ENCODE measurements at places on chromosomes 13 and 19.

DNA sequence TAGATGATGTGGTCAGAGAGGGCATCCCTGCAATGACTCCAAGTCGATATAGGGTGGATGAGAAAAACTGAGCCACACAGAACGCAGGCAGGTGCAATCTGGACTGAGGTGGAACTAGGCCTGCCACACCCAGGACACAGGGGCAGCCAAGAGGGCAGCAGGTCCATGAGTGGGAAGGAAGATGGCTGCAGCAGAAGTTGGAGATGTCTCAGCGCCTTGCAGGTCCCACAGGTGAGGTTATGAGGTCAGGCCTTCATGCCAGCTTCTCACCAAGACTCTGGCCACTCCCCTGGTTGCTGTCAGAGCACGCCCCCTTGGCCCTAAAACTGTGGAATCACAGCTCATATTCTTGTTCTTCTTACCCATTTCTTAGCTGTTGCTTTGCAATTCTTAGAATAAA is 147.7 kb upstream of the VSTM2B start:
- DNase-seq: no peak

- DNase-seq: peak; percentile 47
These were observed 70.5 kb upstream of the ZNF420 start for GRCh38 chr19:37007587-37008220.

GRCh38 chr13:45046445-45046844 is 57.1 kb downstream of the GPALPP1 start:
- no peak for DNase-seq

DNA sequence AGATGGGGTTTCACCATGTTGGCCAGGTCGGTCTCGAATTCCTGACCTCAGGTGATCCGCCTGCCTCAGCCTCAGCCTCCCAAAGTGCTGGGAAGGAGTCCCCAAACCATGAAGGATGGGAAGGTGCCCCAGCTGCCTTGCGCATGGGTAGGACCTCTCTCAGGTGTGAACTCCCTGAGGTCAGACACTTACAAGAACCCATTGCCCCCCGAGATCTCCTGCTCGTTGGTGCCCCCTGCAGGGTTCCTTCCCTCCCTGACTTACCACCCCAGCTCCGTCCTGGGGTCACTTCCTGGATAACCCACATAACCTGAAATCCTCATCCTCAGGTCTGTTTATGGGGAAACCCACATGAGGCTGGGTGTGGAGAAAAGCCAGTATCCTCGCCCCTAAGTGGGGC is 41.7 kb downstream of the UNC13A start:
- DNase-seq: no peak

- no peak for DNase-seq
These were observed 6.7 kb downstream of the ZNF565 start for GRCh38 chr19:36207605-36208252.

DNA sequence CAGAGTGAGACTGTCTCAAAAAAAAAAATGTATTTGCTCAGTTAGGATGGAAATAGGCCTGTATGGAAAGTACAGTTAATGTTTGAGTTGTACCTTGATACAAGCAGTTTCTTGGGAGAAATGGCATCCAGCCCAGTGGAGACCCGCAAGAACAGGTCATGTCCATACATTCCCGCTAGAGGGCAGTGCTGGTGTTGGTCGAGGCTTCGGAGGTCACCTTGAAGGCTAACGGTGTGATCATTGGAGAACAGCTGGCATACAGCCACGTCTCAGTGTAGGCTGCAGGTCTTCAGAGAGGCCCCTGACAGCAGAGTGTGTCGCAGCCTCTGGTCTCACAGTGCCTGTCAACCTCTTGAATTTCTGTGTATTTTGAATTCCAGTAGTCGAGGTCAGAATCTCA is 7.5 kb downstream of the ZNF610 start:
- peak; percentile 57 for DNase-seq

DNA sequence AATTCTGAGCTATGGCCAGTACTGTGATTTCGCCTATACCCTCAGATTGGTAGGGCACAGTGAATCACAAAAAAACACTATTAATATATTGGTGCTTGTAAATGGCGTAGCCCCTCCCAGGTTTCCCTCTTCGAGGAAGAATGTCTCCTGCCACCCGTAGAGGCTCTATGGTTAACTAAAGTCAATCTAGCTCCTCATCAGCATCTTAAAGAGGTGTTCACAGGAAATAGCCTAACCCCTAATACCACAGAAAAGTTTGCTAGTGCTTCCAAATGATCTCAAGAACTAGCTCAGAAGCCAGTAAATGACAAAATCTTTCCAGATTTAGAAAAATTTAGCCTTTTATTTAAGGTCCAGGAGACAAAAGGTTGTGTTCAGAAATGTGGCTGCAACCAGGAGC is 56.3 kb upstream of the DCT start:
- no peak for DNase-seq

DNA sequence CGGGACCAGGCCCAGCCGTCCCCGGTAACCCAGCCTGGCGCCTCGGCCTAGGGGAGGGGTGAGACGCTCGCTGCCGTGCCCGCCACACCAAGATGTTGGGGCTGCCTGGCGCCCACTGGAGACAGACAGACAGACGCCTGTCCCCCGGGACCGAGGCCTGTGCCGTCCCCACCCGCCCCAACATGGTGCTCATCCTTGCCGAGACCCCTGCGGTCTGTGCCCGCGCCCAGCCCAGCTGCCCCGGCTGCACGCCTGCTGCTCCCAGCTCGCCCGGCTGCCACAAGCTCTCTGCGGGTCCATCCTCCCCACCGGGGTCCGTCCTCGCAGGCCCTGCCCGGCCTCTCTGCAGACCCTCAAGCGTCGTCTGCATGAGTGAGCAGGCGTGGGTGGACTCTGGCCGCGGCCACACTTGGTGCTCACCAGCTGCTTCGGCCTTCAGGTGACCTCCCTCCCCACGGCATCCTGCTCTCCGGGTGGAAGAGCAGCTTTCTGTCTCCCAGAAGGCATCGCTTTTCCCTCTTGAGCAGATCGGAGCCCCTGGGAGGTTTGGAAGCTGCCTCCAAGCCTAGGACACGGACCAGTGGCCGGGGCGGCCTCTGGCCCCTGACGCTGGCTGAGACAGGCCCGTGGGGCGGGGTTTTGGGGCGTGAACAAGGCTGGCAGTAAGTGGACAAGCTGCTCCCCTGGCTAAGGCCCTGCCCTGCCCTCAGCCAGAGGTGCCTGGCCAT is 6.7 kb upstream of the TMPRSS9 start:
- no peak for DNase-seq

GRCh38 chr13:78680115-78680561 is 21.2 kb upstream of the OBI1 start:
- DNase-seq: no peak
